ENCODE measurements at places on chromosomes 11 and 22. TPM values are rescaled to one million over a fixed set of nuclear protein-coding genes. Genes with fewer than 3 reads are reported as not detected.

DNA sequence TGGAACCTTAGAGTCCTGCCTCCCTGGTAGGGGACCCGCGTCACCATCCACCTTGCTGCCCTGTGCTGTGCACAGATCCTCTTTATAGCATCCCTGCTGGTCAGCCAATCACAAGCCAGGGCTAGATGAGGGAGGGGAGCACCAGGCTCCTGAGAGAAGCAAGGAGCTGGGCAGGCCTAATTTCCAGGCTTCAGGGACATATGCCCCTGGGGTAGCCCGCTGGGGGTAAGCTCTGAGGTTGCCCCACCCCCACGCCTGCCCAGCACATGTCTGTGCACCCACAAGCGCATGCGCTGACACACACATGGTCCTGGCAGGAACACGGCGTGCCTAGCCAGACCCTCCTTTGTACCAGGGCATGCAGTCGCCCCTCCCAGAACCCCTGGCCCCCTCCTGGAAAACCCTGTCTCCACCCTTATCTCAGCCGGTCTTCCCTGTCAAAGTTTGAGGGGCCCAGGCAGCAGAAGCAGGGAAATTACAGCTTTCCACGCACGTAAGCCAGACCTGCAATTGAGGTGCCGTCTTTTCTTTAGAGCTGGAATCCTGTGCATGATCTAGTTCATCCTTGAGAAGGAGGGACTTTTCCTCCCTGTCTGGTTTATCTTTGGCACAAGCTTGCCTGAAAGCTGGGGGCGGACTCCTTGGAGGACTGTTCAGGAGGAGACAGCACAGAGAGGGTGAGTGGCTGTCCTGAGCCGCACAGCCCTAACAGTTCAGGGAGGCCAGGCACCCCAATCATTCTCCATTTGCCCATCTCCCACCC is 2.1 kb downstream of the SSTR3 start:
- DNase-seq = no peak
- H3K36me3 ChIP-seq = no peaks in the 10 kb centered on the region
- H3K4me3 ChIP-seq = no peak overlapping the region

- H3K36me3 ChIP-seq = peaks cover 50% of the 10 kb centered on the region
- H3K4me3 ChIP-seq = no peak overlapping the region
- DNase-seq = no peak
- no peak overlapping the region for H3K27ac ChIP-seq
Measured at GRCh38 chr22:31625661-31626426, 36.2 kb downstream of the PISD start.

DNA sequence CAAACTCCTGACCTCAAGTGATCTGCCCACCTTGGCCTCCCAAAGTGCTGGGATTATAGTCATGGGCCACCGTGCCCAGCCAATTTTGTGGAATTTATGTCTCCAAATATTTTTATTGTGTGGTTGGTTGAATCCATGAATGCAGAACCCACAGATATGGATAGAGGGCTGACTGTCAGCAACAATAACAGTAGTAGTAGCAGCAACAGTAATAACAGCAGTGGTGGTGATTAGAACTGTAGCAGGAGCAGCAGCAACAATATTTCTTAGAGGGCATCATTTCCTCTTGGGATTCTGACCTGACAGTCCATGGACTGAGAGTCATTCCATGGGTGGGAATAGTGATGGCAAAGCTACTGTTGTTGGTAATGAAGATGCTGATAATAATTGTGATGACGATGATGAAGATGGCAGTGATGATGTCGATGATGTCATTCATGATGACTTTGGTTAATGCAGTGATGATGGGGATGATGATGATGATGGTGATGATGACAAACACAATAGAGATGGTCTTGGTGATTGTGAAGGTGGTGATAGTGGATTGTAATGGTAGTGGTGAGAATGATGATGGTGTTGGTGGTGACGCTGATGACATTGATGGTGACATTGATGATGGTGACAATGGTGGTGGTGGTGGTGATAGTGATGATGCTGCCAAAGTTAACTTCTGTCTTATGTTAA is 13.9 kb upstream of the CD82 start:
- peaks cover 24% of the 10 kb centered on the region for H3K27me3 ChIP-seq
- H3K4me1 ChIP-seq = peaks cover 9% of the 10 kb centered on the region
- H3K4me3 ChIP-seq = no peak overlapping the region

Gene ACTN3
- not detected for total RNA-seq

GRCh38 chr11:57249384-57250319 is 12.6 kb upstream of the APLNR start:
- no peaks in the 10 kb centered on the region for H3K36me3 ChIP-seq
- H3K27ac ChIP-seq = no peak overlapping the region
- H3K4me3 ChIP-seq = no peak overlapping the region
- H3K27me3 ChIP-seq = no peaks in the 10 kb centered on the region

DNA sequence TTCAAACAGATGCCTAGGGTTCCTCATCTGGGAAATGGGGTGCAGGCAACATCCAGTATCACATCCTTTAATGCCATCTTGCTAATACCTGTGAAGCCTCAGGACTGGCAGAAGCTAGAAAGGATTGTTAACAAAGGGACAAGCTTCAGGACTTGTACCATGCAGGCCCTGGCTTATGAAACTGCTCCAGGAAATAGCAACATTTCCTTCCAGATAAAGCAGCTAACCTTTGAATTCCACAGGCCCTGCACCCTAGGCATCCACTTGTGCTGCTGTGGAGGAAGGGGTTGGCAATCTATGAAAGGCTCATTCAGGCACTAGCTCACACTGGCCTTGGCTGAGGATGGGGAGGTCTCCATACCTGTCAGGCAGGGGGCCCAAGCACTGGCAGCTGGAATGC is 87.2 kb downstream of the BTBD10 start:
- no peaks in the 10 kb centered on the region for H3K36me3 ChIP-seq
- H3K4me3 ChIP-seq = no peak overlapping the region
- no peaks in the 10 kb centered on the region for H3K4me1 ChIP-seq
- DNase-seq = no peak

- H3K27ac ChIP-seq = no peak overlapping the region
- no peak overlapping the region for H3K4me3 ChIP-seq
- H3K27me3 ChIP-seq = peaks cover 20% of the 10 kb centered on the region
- DNase-seq = no peak
- H3K36me3 ChIP-seq = no peaks in the 10 kb centered on the region
Measured at GRCh38 chr11:113562576-113562975, 87.4 kb upstream of the DRD2 start.

Gene TMPRSS6
- not detected for total RNA-seq

DNA sequence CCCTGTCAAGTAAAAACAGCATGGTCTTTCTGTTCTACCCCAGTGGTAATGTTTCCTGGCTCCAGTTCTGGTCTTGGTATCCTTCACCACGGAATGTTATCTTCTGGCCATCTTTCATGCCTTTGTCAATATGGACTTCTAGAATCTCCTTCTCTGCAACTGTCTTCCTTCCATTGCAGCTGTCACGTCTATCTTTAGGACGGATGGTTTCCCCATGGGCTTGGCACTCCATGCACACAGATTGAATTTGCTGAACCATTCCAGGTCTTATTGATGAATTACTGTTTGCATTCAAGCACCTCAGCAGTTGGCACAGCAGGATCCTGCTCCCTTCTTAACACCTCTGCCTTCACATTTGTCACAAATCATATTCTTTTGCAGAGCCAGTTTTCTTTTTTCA is 44.9 kb upstream of the SLC25A18 start:
- H3K4me3 ChIP-seq = no peak overlapping the region
- no peak for DNase-seq
- no peaks in the 10 kb centered on the region for H3K4me1 ChIP-seq
- peaks cover 81% of the 10 kb centered on the region for H3K27me3 ChIP-seq

Gene KRTAP5-6
- total RNA-seq = not detected

DNA sequence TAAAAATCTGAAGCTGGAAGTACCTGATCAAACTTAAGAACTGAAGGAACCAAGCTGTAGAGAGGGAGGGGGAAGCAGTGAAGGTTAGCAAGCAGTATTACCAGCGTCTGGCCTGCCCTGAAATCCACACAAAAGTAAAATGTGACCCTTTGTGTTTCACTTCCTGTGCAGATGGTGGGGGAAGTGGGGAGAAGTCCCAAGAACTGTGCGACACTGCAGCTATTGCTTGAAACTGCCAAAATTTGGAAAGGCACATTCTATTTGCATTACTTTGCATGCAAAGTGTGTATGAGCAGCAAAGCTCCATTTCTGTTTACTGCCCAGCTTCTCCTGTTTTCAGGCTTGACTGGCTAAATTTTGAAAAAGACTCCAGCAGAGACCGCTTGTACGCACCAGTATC is 72.1 kb upstream of the BMAL1 start:
- no peak overlapping the region for H3K4me3 ChIP-seq
- H3K27me3 ChIP-seq = no peaks in the 10 kb centered on the region
- no peak overlapping the region for H3K27ac ChIP-seq
- no peak for DNase-seq
- peaks cover 11% of the 10 kb centered on the region for H3K36me3 ChIP-seq

Gene CHRM1
- total RNA-seq = not detected

DNA sequence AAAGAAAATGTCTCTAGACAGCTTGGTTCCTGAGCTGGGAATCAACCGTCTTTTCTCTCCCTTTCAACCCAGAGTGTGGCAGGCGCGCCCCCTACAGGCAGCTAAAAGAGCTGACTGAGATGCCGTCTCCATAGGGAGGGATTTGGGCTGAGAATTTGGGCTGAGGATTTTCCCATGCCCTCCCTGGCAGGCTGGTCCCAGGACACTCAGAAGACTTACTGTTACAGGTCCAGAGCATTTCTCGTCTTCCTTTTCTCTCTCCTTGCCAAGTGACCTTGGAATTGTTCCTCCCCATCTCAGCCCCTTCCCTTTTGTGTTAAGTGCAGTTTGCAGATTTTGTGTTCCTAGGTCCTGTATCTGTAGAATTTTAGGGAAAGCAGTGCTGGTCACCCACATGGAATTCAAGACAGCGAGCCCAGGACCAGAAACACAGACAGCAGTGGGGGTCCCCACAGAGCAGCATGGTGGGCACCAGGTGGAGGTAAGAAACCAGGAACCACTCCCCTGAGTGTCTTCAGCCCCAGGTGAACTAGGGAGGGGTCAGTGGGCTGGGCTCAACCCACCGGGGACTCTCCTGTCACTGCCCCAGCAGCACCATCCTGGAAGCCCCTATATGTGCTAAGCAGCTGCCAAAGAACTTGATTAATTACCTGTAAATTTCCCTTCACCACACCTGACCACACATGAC is 9.9 kb upstream of the IGLL5 start:
- H3K4me3 ChIP-seq = no peak overlapping the region
- DNase-seq = peak; percentile 79
- no peaks in the 10 kb centered on the region for H3K4me1 ChIP-seq
- H3K27ac ChIP-seq = no peak overlapping the region
- no peaks in the 10 kb centered on the region for H3K36me3 ChIP-seq
- H3K27me3 ChIP-seq = peaks cover 68% of the 10 kb centered on the region

- no peak for DNase-seq
- H3K4me1 ChIP-seq = peaks cover 13% of the 10 kb centered on the region
Measured at GRCh38 chr11:77519847-77520246, 46.0 kb upstream of the PAK1 start.

DNA sequence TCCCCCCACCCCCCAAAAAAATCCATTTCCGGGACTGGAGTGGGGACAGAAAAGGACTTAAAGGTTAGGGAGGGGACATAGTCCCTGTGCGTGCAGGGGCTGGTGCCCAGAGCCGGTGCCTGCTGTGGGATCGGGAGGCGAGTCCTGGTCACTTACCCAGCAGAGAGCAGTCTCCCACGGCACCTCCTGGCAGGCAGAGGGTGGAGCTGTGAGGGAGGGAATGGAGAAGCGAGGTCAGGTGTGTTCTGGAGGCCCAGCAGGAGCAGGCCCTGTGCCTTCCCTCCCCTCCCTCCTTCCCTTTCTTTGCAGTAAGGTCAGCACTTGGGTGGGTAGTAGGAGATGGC is 28.4 kb downstream of the SHANK3 start:
- peaks cover 49% of the 10 kb centered on the region for H3K27me3 ChIP-seq
- no peak overlapping the region for H3K4me3 ChIP-seq
- no peaks in the 10 kb centered on the region for H3K36me3 ChIP-seq
- no peak overlapping the region for H3K27ac ChIP-seq

- DNase-seq = peak; percentile 78
- peaks cover 8% of the 10 kb centered on the region for H3K4me1 ChIP-seq
- peaks cover 26% of the 10 kb centered on the region for H3K36me3 ChIP-seq
- H3K27ac ChIP-seq = peak within 1 kb of the TSS; percentile 88
- peak within 1 kb of the TSS; percentile 87 for H3K4me3 ChIP-seq
- peaks cover 39% of the 10 kb centered on the region for H3K27me3 ChIP-seq
Measured at GRCh38 chr11:45146072-45147016, at the start of gene PRDM11. TSS of gene PRDM11 (plus strand) at chr11:45146639. CDS start at chr11:45181767, 35,128 bp downstream.

DNA sequence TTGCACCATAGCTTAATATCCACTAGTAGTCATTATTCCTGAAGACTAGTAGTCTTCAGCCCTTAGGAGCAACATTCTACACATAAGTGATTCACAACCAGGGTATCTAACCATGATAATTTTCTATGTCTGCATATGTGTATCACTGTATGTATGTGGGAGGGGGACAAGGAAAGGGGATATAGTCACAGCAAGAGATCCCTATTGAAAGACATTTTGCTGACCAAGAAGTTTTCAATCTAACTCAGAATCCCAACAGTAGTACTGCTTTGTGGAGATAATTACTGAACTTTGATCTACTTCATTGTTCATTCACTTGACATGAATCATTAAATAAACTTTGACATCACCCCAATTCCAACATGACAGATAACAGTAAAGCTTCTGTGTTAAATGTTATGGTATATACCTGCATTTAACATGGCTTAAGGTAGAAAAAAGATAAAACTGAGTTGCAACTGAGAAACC is 10.3 kb downstream of the PIK3C2A start:
- peak overlapping the region; percentile 58 for H3K27ac ChIP-seq
- no peak overlapping the region for H3K4me3 ChIP-seq
- H3K27me3 ChIP-seq = no peaks in the 10 kb centered on the region
- DNase-seq = no peak
- H3K36me3 ChIP-seq = peaks cover 23% of the 10 kb centered on the region

- no peak for DNase-seq
- H3K27ac ChIP-seq = no peak overlapping the region
- no peak overlapping the region for H3K4me3 ChIP-seq
- H3K4me1 ChIP-seq = no peaks in the 10 kb centered on the region
- H3K27me3 ChIP-seq = no peaks in the 10 kb centered on the region
- peaks cover 24% of the 10 kb centered on the region for H3K36me3 ChIP-seq
Measured at GRCh38 chr11:7651700-7652099, 21.6 kb downstream of the CYB5R2 start.

DNA sequence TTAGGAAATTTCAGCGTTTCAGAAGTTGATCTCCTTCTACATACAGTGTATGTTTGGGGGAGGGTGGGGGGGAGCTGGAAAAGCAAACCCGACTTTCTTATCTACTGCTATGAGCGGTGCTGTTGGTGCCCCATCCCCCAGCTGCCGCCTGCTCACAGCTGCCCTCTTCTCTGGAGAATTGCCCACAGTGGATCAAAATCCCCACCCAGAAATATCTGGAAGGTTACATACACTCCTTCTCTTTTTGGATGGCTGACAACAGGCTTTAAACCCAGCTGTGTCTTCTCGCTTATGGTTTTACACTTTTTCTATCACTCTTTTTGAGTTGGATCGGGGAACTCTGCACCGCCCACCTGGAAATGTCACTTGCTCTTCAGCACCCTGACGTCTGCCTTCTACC is 56.4 kb downstream of the DHCR7 start:
- DNase-seq = no peak
- no peak overlapping the region for H3K27ac ChIP-seq
- peaks cover 98% of the 10 kb centered on the region for H3K27me3 ChIP-seq
- no peaks in the 10 kb centered on the region for H3K4me1 ChIP-seq
- no peak overlapping the region for H3K4me3 ChIP-seq

- no peak overlapping the region for H3K4me3 ChIP-seq
- H3K4me1 ChIP-seq = peaks cover 57% of the 10 kb centered on the region
- no peak overlapping the region for H3K27ac ChIP-seq
- peaks cover 27% of the 10 kb centered on the region for H3K36me3 ChIP-seq
- no peaks in the 10 kb centered on the region for H3K27me3 ChIP-seq
- no peak for DNase-seq
Measured at GRCh38 chr22:37553725-37554124, 6.6 kb upstream of the CDC42EP1 start.

Measured in Calu3 (cell line).